ENCODE measurements at places on chromosomes 6 and 20.

- no peak for DNase-seq
Observed at GRCh38 chr20:54451171-54451570, 24.2 kb upstream of the DOK5 start.

GRCh38 chr20:58056921-58057686, 171.3 kb downstream of the ANKRD60 start:
- DNase-seq: no peak

GRCh38 chr6:132359886-132360285, 41.4 kb downstream of the MOXD1 start:
- DNase-seq: no peak

- DNase-seq: no peak
Observed at GRCh38 chr20:48957533-48957932, 36.0 kb downstream of the ARFGEF2 start.

DNA sequence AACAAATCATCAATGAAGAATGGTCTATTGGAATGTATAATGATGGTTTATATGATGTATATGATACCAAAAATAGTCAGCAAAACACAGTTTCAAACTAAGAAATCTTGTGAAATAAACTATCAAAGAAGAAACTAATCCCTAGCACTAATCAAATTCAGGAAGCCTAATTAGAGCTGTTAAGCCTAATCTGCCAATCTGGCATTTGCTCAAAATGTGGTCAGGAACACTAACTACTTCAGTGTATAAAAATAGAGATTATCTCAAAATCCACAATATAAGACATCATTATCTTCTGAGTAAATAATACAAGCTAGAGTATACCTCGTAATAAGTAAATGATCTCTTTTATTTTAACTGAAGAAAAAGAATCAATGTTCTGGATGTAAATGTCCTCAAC, 12.8 kb upstream of the AKAP7 start:
- DNase-seq: no peak

DNA sequence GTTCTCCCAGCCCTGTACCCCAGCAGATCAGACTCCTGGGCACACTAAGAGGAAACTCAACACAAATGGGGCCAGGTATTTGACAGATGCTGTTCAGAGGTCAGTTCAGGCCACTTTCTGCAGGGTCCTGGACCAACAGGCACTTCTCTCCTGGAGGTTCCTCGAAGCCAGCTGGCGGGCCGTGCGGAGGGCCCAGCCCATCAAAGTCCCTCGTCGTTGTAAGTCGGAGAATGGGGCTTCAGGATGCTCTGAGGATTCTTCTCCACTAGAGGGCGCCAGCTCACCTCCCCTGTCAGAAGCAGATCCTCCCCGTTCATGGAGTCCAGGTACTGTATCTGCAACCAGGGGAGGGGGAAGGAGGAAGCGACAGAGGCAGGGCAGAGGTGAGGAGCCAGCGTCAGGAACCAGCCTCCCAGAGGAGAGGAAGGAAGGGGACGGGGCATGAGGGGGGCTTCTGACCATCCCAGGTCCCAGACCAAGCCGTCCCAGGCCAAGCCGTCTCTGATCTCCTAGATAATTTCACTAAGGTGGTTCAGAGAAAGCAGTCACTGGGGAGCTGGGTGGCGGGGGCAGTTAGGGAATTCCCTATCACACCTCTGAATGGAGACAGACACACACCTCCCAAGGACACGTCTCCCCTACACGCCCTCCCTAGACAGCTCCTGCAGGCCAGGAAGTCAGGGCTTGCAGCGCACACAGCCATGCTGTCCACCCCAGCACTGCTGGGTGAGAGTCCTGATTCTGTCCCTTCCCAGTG, 11.7 kb upstream of the FAM83C start:
- peak; percentile 64 for DNase-seq

DNA sequence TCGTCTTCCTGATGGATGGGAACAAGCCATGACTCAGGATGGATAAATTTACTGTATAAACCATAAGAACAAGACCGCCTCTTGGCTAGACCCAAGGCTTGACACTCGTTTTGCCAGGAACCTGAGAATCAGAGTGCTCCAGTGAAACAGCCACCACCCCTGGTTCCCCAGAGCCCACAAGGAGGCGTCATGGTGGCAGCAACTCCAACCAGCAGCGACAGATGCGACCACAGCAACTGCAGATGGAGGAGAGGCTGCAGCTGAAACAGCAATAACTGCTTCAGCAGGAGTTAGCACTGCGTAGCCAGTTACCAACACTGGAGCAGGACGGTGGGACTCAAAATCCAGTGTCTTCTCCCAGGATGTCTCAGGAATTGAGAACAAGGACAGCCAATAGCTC, 100.9 kb upstream of the SAMD5 start:
- no peak for DNase-seq

GRCh38 chr20:8218861-8219260, 86.8 kb downstream of the PLCB1 start:
- DNase-seq: no peak

- DNase-seq: no peak
Observed at GRCh38 chr6:84340422-84340821, 113.0 kb upstream of the CEP162 start.

DNA sequence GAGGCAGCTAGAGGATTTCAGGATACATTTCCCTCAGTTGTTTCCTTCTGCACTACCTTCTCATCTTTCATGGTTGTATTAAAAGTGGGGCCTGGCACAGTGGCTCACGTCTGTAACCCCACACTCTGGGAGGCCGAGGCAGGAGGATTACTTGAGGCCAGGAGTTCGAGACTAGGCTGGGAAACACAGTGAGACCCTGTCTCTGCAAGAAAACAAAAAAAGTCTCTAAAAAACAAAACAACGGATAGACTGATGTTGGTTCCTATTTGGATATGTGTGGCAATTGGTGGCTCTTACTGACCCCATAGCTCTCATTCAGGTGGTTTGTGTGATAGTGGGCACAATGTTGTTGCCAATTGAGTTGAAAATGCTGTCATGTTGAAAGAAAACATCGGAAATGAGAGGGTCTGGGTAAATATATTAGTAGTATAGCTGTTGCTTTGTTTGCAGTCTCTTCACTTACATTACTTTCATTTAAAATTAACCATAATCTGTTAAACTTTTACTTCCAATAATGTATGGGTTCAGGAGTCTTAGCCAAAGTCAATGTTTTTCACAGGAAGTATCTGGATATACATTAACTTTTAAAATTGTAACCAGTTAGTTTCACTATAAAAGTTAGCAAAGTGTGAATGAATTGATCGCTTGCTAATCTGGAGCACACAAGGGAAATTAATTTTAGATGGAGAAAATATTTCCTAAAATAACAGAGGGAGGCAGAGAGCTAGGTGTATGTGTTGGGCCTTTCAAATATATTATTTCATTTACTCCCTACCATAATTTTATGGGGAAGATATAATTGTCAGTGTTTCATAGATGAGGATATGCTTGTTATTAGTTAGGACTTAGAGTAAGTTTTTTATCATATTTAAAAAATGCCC, 31.1 kb downstream of the UTRN start:
- no peak for DNase-seq

- no peak for DNase-seq
Observed at GRCh38 chr20:45368221-45368980, 5.4 kb downstream of the SYS1 start.

DNA sequence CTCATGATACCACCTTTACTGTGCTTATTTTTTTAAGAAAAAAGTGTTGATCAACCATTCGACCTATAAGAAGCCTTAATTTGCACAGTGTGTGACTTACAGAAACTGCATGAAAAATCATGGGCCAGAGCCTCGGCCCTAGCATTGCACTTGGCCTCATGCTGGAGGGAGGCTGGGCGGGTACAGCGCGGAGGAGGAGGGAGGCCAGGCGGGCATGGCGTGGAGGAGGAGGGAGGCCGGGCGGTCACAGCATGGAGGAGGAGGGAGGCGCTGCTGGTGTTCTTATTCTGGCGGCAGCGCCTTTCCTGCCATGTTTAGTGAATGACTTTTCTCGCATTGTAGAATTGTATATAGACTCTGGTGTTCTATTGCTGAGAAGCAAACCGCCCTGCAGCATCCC, 15.6 kb upstream of the SLC22A1 start:
- DNase-seq: no peak

GRCh38 chr6:19478992-19479391, 358.2 kb upstream of the ID4 start:
- no peak for DNase-seq

- DNase-seq: no peak
Observed at GRCh38 chr20:10864076-10864672, 190.4 kb upstream of the JAG1 start.

DNA sequence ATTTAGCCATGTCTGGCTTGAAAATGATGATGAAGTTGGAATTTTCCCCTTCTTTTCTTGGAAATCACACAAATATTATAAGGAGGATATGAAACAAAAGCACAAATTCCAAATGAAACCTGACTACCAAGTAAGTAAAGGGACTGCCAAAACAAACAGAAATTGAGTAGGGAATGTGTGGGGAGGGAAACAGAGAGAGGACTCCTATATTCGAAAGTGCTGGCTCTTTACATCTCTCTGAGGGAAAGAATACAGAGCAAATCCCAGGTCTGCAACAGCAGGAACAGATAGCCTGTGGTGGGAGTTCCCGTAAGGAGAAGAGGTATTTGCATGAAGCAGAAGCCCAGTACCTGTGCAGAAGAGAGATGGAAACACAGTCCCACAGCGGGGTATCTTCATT, 583.7 kb downstream of the EPM2A start:
- DNase-seq: no peak

Measured in right kidney (tissue), 9 donors.